Activated T-cell treated with anti-CD3 and anti-CD28 coated beads, Interleukin-2, amount 50 U/mL, for 1 hour (primary cell): ENCODE measurements at places on chromosomes 2 and 18.
A peak's percentile ranks its signal among the peaks of the same experiment; 100 is the strongest.

DNA sequence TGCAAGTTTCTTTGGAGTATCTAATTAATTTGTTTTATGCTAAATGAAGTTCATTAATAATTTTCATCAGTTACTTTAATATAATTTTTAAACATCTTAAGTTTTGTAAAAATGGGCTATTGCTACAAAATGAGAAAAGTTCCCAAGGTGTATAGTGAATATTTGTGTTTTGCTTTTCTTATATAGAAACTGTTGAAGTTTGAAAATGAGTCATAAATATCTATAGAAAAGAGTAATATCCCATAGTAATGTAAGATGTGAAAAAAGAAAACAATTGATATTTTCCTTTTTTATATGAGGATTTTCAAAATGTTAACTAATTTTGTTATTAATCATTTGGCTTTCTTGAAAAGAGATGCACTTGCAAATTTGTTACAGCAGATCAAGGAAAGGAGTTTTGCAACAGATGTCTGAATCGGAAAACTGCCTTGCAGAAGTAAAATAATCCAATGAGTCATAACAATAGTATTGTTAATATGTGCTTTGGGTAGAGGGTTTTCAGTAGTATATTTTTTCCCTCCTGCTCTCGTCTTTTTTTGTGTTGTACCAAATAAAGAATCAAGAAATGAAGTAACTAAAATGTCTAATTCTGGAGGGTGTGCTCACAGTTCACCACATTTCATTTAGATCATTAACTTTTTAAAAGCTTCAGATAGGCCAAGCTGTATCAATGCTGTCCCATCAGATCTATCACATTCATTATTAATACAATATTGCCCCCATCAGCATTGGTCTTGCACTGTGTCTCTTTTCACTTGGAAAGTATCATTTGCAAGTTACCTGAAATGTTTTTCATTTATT lies 15.5 kb downstream of the DUSP19 start:
- DNase-seq = no peak

GRCh38 chr18:37671119-37671518 lies 105.5 kb upstream of the CELF4 start:
- no peak for DNase-seq

DNA sequence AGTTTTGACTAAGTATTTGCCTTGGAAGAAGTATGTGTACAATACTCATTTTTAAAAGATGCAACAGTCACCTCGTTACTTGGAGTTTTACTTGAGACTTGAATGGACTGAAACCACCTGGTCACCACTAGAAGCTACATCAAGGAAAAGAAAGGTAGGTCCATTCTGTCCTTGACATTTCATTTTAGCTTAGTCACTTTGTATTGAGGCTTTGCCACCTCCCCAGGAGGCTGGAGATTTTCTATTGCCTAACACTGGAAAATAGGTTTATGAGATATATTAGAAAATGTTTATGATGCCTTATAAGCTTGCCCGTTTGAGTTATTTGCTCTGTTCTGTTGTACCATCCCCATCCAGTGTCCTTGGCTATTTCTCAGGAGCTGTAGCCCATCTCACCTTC lies 107.9 kb upstream of the ETAA1 start:
- DNase-seq = no peak

- no peak for DNase-seq
These were observed 82.0 kb downstream of the SMAD7 start for GRCh38 chr18:48868468-48869466.

- DNase-seq = no peak
These were observed 40.3 kb downstream of the RBMS1 start for GRCh38 chr2:160453111-160453820.

- DNase-seq = peak; percentile 78
These were observed 19.3 kb downstream of the GPR55 start for GRCh38 chr2:230905448-230906421.

DNA sequence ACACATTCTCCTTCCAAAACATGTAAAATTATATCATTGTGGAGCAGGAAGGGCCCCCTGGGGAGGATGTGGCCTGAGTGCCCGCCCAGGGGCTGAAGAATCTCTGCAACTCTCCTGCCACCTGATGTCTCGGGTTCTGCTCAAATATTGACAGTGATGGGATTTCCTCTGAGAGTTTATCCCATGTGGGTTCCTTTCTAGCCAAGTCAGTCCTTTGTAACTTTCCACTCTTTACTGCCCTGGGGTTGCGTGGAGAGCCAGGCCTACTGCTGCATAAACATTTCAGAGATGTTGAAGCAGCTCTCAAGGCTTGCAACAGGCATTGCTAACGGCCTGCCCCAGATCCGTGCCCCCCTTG lies 4.0 kb upstream of the RAB17 start:
- DNase-seq = no peak

GRCh38 chr2:105890856-105891255 lies 146.1 kb downstream of the NCK2 start:
- DNase-seq = no peak

- no peak for DNase-seq
These were observed 74.0 kb upstream of the SEC11C start for GRCh38 chr18:59065684-59066083.

DNA sequence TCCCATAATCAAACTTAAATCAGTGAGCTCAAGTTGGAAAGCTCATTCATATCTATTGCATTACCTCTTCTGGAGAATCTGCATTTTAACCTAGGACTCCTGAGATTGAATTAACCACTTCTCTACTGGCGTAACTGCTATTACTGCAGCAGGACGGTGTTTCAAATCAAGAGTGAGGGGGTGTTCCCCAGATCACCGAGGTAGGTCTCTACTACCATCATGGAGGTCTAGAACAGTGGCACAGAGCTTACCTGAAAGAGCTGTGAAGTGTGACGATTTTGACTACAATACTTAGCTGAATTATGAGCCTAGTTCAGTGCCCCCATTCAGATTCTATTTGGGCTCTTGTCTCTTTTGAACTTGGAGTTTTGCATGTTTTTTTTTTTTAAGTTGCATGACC lies 119.5 kb downstream of the POLE4 start:
- no peak for DNase-seq

DNA sequence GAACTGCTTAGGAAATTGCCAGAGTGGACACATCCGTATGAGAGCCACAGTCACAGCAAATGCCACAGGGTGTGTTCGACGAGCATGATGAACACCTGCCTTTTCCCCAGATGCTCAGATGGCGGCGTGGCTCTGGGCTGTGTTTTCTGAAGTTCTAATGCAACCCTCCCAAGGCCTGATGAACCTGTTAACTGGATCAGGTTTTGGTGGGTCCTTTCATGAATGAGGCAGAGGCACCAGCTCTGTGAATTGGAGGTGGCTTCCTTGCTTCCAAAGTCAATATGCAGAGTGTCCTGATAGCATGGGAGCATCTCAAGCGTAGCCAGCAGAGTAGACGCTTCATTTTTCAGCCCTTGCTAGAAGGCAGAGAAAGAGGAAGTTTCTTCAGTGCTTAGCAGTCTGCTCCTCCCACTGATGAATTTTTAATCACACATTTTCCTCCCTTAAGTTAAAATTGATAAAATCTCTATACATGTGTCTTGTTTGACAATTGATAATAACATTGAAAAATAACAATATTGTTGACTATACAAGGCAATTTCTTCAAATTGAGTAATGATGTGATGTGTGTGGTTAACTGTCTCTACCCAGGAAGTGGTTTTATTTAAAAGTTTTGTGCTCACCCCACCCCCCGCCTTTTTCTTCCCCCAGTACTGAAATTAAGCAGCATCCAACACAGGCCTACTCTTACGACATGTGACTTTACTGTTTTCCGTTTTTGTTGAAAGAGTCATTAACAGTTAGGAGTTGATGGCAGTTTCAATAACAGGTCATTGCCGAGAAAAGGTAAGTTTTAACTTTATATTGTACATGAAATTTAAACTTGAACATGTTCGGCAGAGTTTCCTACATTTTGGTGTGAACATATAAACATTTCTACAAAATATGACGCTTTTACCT lies at the start of gene ARHGAP15:
Gene ARHGAP15 (plus strand): TSS at position 739 of the 900 bp plus-strand sequence.
- DNase-seq = peak; percentile 71

GRCh38 chr2:205407984-205408383 lies 274.3 kb upstream of the NRP2 start:
- no peak for DNase-seq

- DNase-seq = no peak
These were observed 26.2 kb downstream of the NAB1 start for GRCh38 chr2:190674966-190675650.

DNA sequence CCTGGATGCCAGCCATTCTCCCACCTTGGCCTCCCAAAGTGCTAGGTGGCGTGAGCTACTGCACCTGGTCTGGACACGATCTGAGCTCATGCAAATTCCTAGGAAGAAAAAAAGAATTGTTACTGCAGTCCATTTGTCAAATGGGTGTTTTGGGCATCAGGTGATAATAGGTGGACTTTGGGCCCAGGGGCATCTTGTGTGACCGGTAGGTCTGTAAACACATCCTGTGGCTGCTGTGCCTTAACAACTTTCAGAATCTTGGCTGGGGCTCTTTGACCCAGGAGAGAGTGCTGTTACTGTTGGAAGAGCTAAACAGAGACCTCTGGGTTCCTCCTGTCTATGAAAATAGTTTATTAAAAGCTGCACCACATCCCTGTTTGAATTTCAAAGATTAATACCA lies 34.9 kb upstream of the TFCP2L1 start:
- no peak for DNase-seq

DNA sequence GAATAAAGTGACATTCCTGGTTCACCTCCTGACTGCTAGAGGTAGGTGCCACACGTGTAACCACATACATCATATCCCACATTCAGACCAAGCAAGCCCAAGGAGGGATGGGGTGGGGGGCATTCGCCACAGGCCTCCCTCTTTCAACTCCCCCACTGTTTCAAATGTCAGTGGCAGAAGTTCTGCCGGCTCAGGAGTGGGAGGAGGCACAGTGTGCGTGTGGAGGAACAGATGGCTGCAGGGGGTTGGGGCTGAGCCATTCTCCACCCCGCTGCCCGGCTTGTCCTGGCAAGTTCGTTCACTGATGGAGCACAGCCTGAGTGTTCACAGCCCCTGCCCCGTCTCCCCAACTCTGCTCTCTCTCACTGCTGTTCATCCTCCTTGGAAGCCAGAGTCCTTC lies 75.4 kb upstream of the TANC1 start:
- no peak for DNase-seq

- peak; percentile 71 for DNase-seq
These were observed 4.2 kb upstream of the SP100 start for GRCh38 chr2:230411570-230412370.

DNA sequence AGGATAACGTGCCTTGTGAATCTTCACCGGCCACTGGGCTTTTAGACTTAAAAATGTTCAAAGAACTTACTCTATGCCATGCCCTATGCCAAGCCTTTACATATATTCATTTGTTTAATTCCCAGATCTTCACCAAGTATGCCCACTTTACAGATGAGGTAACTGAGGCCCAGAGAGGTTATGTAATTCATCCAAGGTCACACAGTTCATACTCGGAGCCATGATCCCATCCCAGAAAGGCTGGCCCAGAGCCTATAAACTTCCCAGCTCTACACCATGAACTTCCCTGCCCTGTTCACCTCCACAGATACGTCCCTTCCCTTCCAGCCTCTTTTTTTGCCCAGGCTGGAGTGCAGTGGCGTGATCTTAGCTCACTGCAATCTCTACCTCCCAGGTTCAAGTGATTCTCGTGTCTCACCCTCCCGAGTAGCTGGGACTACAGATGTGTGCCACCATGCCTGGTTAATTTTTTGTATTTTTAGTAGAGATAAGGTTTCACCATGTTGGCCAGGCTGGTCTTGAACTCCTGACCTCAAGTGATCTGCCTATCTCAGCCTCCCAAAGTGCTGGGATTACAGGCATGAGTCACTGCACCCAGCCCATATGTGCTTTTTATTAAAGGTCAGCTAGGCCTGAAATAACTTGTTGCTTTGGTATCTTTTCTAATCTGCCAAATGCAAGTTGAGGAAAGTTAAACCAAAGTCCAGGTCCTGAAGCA lies 44.1 kb downstream of the MTHFD2 start:
- DNase-seq = no peak

- DNase-seq = no peak
These were observed 105.4 kb upstream of the TLK1 start for GRCh38 chr2:171266102-171266501.

GRCh38 chr2:62573137-62573731 lies 67.2 kb upstream of the TMEM17 start:
- no peak for DNase-seq

- DNase-seq = no peak
These were observed 108.3 kb upstream of the MAP3K20 start for GRCh38 chr2:172967036-172967982.

DNA sequence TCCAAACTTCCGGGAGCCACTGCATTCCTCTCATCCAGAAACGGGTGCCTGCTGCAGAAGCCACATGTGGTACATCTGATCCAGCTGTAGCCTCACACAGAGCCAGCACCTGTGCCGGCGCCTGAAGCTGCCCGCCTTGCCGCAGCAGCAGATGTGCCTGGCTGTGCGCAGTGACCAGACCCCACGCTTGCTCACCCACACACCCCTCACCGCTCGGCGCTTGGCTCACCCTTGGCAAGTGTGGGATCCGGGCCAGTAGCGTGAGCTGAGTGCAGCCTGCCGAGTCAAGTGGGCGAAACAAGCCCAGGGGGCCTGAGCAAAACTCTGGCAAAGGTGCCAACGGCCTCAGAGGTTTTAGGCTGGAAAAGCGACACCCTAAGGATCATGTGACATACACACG lies 220.1 kb upstream of the TMEFF2 start:
- DNase-seq = no peak

- DNase-seq = no peak
These were observed 1.0 kb downstream of the ZDBF2 start for GRCh38 chr2:206275312-206276055.

- no peak for DNase-seq
These were observed 45.2 kb downstream of the ACVR1 start for GRCh38 chr2:157830696-157831570.

- DNase-seq = peak; percentile 76
These were observed 3.3 kb upstream of the GPBAR1 start for GRCh38 chr2:218257390-218257981.

DNA sequence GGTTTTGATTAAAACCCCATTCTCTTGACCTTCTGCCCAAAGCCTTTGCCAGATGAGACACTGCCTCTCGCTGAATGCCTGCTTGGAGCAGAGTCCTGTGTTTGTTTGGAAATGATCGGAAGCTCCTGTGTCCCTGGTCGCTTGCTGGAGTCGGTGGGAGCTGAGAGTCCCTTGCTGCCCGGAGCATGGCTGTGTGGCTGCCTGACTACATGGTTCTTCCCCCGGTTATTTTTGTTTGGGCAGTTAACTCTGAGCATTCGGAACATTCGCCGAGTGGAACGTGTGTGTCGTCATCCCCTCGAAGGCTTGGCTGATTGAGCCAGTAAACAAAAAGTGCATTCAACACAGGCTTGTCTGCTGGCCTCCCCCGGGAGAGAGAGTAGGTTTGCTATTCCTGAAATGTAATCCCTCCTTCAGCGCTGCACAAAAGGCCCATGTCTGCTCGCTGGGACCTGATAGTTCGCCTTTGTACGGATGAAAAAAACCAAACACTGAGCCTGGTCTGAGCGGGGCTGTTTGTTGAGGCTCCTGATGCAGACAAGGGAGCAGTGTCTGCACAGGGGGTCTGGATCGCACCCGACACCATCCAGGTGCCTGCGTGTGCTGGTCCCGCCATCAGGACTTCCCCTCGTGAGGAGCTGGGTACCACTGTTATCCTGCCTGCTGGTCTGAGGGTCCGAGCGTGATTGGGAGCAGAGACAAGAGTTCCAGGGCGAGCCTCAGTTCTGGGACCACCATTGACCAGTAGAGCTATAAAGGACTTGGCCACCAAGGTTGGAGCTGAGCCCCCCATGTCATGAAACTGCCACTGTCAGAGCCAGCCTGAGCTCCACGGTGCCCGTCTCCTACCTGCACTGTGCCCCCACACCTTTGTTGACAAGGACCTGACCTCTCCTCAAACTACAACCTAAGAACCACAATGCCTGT lies 83.8 kb downstream of the AGAP1 start:
- no peak for DNase-seq

GRCh38 chr18:59833785-59834184 lies 66.0 kb upstream of the PMAIP1 start:
- no peak for DNase-seq
